ENCODE measurements at places on chromosomes 11 and 22. TPM values are rescaled to one million over a fixed set of nuclear protein-coding genes. Genes with fewer than 3 reads are reported as not detected.

CCDC157 gene
- 1.0 TPM for total RNA-seq

MYBPC3 gene
- 0.19 TPM for total RNA-seq

DNA sequence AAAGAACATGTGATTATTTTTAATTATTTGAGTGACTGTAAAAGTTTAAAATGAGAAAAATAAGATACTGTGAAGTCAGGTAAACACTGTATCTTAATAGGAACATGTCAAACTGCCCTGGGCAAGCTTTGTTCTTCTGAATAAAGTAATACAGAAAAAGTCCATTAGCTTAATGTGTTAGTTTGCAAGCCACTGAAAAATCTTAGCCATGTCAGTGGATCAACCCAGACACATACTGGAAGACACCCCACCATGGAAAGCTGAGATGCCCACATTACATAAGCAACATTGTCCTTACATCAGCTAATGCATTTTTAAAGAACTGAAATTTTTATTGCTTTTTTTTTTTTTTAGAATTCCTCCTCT, 155.2 kb downstream of the BBOX1 start:
- DNase-seq: no peak

DNA sequence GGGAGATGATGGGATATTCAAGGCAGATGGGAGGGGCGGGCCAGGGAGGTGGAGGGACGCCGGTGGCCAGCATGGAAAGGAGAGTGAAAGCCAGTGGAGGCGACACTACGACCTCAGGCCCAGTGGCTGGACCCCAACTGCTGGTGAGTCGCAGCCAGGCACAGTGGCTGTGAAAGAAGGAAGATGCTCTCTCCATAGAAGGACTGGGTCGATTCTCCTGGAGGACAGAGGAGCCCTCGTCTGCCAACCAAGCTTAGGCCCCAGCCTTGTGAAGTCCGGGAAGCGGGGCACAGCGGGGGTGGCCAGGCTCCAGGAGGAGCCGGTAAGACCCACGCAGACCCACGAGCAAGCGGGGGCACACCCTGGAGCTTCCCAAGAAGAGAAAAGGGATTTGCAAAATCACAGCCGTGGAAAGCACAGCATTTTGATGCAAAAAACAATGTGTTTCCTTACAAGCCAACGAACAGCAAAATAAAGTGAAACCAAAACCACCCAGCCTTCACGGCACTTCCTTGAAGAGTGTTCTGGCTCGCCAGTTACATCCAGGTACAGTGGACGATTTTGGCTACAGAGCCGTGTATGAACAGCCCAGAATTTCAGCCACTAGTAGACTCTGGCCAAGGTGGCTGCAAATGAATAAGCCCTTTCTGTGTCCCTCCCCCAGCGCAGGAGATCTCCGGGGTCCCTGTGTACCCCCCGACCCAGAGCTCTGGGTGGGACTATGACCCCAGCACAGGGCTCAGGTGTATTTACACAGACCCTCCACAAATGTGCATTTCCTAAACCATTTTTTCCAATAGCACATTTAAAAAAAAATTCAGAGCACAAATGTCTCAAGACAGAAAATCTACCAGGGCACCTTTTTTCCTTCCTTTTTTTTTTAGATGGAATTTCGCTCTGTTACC, 96.9 kb downstream of the TRMU start:
- DNase-seq: no peak

DNA sequence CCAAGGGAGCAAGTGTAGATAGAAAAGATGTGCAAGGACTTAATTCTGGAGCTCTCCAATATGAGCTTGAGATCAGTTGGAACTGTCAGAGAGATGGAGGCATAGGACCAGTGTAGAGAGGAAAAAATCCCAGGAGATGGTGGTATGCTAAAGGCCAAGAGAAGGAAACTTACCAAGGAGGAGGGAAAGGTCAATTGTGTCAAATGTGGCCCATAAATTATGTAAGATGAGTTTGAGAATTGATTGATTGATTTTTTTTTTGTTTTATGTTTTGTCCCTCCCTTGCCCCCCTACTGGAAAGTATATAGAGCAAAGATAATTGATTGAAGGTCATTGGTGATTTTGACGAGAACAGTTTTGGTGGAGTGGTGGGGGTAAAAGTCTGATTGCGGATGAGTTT, 2.8 kb upstream of the USP2 start:
- no peak for DNase-seq

Measured in omental fat pad (tissue), 4 donors.